Hematopoietic multipotent progenitor cell treated with erythropoietin and hydrocortisone succinate and interleukin-3 and kit ligand, for 8 days (in vitro differentiated cells): ENCODE measurements at places on chromosomes 11 and 22.

GRCh38 chr22:46797355-46797754 lies 34.9 kb downstream of the TBC1D22A start:
- peak; percentile 23 for DNase-seq

DNA sequence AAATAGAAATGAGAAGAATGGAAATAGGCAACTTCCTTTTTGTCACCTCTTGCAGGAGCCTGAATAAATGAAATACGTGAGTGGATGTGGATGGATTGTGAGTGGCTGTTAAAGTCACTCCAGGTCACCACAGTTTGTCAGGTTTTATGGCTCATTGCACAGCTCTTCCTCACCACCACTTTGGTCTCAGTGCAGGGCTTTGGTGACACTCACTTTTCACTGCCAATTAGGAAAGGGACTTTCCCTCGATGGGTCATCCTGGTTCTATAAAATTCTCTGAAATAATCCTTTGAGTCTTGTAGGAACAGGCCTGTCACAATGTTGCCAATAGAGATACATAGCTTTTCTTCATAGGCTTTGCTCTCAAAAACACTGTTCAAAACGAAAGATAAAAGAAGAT lies 172.4 kb upstream of the C11orf87 start:
- DNase-seq = no peak

DNA sequence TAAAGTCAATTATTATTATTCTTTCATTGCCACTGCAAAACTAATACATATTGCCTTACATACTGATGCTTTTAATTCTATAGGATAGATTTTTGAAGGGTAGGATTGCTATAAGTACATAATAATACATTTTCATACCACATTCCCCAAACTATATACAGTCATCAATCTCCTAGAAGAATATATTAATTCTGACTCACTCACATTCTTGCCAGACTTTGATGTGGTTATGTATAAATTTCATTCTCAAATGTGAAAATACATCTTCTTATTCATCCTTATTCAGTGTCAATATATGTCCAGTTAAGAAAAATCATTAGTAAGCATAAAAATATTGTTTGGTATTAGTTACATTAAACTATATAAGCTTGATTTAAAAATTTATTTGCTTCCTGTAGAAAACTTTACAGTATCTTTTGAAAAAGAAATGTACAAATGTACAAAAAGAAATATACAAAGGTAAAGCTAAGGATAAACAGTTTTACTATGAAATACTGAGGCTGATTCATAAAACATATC lies 458.8 kb upstream of the CNTN5 start:
- no peak for DNase-seq

DNA sequence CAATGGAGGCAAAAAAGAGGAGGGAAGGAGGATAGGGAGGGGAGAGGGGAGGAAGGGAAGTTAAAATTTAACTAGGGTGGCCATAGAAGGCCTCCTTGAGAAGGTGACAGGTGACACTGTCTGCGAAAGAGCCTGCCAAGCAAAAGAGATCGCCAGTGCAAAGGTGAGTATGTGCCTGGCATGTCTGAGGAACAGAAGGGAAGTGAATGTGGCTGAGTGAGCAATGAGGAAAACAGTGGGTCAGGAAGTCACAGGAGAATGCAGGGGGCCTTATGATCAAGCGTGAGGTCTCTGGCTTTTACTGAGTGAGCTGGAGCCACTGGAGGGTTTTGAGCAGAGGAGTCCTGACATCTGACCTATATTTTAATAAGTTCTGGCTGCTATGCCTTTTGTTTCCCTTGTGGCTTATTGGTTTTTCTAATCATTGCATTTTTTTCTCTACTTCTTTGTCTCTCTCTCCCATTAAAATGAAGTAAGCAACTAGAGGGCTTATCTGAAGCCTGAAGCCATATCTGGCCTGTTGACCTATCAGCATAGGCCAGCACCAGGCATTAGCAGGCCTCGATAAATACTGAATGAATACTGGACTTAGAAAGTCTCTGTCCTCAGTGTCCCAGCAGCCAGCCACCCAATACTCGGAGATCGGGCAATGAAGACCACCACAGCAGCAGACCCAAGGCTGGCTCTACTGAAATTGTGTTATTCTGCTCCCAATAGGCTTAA lies 5.6 kb downstream of the AP1B1 start:
- DNase-seq = peak; percentile 86

DNA sequence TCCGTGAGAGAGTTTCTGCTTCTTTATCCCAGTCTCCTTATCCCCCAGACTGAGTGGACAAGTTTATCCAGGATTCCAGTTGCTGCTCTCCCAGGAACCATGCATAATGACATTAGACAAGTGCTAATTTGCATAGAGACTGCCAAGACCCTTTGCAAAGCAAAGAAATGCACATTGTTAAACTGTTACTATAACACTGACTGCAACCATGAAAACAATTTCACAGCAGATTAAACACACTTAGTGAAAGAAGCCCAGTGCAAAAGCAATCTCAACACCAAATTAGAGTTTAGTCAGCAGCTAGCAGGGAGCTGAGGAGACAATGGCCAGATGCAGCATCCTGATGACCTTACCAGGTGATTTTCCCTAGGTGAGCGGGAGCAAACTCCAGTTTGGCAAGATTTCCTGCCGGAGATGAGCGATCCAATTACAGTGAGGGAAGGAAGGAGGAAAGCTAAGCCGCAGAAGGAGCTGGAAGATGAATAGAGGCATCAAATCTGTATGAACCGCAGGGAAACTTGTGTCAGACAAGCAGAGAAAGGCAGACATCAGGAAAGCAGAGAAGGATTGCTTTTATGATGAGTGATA lies 273.8 kb upstream of the B3GAT1 start:
- no peak for DNase-seq

GRCh38 chr22:26852176-26852575 lies 194.8 kb downstream of the MIAT start:
- DNase-seq = peak; percentile 5

GRCh38 chr22:48237466-48238283 lies 1475.2 kb downstream of the TBC1D22A start:
- DNase-seq = no peak

- no peak for DNase-seq
Measured at GRCh38 chr22:24107661-24108060, 73.6 kb upstream of the SUSD2 start.

GRCh38 chr22:48147404-48147803 lies 1385.0 kb downstream of the TBC1D22A start:
- no peak for DNase-seq

DNA sequence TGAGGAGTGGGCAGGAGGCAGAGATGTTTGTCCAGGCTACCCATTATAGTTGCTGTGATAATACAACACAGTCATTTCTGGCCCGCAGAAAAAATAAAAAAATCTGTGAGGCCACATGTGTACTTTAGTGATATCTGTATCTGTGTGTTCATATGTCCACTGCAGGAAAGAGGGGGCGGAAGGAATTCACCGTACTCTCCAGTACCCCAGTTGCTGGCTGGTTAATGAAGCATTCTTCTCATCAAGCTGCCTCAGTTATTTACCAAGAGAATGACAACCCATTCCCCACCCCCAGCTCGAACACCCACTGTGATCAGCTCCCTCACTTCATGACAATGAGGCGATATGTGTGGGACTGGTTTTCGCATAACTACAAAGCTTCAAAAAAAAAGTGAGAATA lies 309.3 kb downstream of the SOX6 start:
- no peak for DNase-seq

DNA sequence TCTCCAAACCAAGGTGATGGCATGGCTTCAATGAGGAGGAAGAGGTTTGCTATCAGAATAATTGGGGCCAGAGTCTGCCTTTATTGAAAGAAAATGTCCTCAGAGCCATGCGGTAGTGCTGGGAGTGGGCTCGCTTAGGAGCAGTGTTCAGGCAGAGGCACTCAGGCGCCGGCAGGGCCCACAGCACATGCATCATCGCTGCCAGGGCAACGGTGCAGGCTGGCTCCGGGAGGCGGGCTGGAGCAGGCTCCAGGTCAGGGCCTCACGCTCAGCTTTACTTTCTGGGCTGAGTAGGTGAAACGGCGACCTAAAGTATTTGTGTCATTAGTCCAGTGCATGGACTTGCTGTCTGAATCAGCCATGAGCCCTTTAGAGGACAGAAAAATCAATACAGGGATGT lies 169.9 kb upstream of the CCDC90B start:
- DNase-seq = no peak

DNA sequence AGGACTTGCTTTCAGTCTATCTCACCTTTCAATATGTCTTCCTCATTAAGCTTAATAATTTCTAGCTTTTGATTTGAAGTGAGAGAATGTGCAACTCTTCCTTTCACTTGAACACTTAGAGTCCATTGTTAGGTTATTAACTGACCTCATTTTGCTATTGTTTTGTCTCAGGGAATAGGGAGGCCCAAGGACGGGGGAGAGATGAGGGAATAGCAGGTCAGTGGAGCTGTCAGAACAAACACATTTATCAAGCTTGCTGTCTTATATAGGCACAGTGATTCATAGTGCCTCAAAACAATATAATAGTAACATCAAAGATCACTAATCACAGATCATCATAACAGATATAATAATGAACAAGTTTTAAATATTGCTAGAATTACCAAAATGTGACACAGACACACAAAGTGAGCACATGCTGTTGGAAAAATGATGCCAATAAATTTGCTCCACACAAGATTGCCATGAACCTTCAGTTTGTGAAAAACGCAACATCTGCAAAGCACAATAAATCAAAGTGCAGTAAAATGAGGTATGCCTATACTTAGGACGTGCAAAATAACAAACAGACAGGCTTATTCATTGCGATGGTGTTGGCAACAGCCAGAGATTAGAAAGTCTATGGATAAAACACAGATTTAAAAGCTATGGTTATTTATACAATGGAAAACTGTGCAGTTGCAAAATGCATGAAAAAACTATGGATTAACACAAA lies 106.3 kb upstream of the TEAD1 start:
- DNase-seq = no peak

DNA sequence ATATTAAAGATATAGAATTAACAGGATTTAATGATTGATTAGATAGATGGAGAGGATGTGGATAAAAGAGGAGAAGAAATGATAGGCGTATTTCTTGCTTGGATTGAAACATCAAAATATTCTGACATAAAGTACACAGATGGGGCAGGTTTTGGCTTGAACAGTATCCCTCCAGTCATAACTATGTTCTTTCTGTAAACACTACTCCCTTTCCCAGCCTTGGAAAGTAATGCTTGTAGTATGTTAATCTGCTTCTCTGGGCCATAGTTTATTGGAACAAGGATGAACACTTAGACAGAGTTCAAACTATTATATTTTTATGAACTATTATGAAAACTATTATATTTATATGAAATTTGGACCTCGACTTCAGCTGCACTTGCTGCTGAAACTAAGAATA lies 419.2 kb downstream of the AASDHPPT start:
- no peak for DNase-seq

DNA sequence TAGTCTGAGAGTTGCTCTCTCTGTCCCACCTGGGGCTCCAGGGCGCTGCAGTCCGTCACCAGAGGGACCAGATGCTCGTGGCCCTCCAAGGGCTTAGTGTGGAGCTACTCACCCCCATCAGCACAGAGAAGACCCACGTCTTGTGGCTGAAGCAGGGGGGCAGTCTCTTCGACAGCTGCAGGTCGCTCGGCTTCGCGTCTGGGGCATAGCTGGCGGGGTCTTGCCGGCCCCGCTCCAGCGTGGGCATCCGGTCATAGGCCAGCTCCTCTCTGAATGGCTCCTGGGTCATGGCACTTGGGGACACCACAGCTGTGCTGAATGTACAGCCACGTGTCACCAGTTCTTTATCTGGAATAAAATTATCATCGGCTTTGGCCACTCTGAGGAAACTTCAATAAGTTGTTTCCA lies 608 bp downstream of the MLC1 start:
- peak; percentile 65 for DNase-seq

GRCh38 chr11:76339221-76339620 lies 41.7 kb downstream of the THAP12 start:
- DNase-seq = no peak

DNA sequence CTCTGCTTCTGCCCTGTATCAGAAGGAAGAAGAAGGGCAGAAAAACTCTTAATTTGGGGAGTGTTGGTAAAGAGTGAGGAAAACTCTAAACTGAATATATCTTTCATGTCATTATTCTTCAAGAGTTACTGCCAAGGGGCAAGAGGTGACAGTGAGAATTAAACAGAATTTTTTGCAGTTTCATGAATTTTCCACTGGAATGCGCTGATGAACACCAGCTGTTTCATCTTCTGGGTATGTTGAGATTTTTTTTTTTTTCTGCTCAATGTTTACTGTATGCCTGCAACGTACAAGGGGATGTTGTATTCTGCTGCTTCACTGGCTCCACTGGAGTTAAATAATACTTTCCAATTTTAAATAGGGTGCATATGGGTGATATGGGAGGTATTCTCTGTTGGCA lies 117.8 kb downstream of the FAM76B start:
- no peak for DNase-seq

- no peak for DNase-seq
Measured at GRCh38 chr22:49019737-49020713, 807.6 kb downstream of the BRD1 start.

GRCh38 chr11:2744166-2744565 lies 44.4 kb upstream of the KCNQ1OT1 start:
- DNase-seq = no peak

GRCh38 chr11:89458716-89459115 lies 32.5 kb downstream of the NOX4 start:
- no peak for DNase-seq

GRCh38 chr11:131404010-131404409 lies 33.6 kb downstream of the NTM start:
- no peak for DNase-seq

DNA sequence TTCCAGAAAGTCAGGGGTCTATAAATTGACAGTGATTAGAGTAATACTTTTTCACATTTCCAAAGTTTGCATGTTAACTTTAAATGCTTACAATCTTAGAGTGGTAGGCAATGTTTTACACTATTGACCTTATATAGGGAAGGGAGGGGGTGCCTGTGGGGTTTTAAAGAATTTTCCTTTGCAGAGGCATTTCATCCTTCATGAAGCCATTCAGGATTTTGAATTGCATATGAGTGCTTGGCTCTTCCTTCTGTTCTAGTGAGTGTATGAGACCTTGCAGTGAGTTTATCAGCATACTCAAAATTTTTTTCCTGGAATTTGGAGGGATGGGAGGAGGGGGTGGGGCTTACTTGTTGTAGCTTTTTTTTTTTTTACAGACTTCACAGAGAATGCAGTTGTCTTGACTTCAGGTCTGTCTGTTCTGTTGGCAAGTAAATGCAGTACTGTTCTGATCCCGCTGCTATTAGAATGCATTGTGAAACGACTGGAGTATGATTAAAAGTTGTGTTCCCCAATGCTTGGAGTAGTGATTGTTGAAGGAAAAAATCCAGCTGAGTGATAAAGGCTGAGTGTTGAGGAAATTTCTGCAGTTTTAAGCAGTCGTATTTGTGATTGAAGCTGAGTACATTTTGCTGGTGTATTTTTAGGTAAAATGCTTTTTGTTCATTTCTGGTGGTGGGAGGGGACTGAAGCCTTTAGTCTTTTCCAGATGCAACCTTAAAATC lies 5.3 kb downstream of the MALAT1 start:
- DNase-seq = peak; percentile 65

- no peak for DNase-seq
Measured at GRCh38 chr11:99281331-99281730, 260.6 kb downstream of the CNTN5 start.

- DNase-seq = peak; percentile 19
Measured at GRCh38 chr11:100789500-100789899, 102.4 kb downstream of the ARHGAP42 start.

- DNase-seq = no peak
Measured at GRCh38 chr11:60860943-60861342, 5.2 kb upstream of the PTGDR2 start.

GRCh38 chr11:15114501-15115475 lies at the start of gene INSC:
Gene INSC, plus strand, starts transcription at chr11:15114923. Its CDS starts 34,252 bp downstream, at chr11:15149175.
- no peak for DNase-seq
